ENCODE measurements at places on chromosomes 6 and 20.

GRCh38 chr20:24892931-24893330 is 56.1 kb upstream of the CST7 start:
- DNase-seq: no peak

- DNase-seq: peak; percentile 1
Measured at GRCh38 chr6:168507297-168507696, 66.3 kb downstream of the SMOC2 start.

DNA sequence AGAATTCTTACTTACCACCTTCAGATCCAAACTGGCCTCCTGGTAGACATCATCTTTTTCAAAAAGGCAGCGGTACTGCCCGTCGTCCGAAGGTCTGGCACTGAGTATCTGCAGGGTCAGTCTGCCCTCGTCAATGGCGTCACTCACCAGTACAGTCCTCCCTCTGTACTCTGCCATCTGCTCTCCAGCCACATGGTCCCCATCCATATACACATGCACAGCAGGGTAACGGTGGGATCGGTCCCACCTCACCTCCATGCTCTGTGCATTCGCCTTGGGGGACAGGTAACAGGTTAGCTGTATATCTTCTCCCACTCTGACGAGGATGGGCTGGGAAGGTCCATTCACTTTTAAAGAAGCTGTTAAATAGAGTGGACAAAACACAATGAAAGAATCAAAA is 11.0 kb downstream of the BTNL2 start:
- DNase-seq: no peak

- DNase-seq: no peak
Measured at GRCh38 chr6:132300323-132300949, 100.8 kb downstream of the MOXD1 start.

DNA sequence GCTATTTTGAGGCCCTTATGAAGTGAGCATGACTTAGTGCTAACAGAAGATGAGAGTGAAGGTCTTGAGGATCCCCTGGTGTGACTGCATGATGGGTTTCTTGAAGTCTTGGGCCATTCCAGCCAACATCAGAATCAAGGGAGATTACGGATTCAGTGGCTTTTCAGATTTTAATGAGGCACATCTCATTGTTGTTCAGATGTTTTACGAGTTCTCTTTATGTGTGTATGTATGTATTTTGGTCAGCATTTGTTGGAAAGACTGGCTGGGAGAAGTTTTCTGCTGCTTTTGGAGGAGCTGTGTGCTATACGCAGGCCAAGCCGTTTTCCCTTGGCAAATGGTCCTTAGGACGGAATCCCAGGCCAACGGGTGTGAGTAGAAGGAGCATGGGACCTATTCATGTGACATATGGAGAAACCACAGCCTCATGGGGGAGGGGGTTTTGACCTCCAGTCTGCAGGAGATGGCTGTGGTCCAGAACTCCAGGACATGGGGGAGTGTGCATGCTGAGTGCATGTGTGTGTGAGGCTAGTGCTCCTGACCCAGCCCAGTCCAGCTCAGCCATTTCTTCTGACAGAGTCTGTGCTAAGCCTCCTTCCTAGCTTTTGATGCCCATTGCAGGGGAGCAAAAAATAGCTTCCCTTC is 35.3 kb downstream of the CHMP4B start:
- DNase-seq: no peak

- DNase-seq: no peak
Measured at GRCh38 chr20:5451643-5452210, 135.0 kb upstream of the PROKR2 start.

DNA sequence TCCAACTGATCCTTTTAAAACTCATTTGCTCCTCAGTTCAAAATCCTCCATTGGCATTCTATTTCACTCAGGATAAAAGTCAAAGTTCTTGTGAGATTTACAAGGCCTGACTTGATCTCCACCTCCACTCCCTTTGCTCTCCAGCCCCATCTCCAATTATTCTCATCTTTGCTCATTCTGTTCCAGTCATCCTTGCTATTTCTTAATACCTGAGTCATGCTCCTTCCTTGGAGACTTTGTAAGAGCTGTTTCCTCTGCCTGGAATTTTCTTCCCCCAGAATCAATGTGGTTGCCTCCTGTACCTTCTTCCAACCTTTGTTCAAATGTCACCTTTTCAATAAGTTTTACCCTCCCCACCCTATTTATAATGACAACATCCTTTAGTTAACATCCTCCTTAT is 373.5 kb downstream of the HTR1B start:
- DNase-seq: no peak

GRCh38 chr20:62064770-62065673 is 659 bp downstream of the TAF4 start:
- DNase-seq: no peak

DNA sequence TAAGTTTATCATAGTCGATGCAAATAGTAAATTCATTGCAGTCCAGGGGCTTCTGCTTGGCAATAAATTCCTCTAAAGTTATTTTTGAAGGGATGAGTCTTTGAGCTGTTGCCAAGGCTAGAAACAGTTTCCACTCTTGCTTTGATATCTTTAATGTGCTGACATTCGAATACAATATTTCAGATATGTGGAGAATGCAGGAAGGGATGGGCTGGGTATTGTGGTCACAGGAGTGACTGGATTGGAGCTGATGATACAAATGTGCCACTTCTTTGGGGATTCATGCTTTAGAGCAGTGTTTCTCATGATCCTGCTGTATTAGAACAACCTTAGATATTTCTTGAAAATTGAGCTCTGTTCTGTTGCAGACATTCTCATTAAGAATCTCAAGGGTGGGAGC is 139.0 kb downstream of the PRDM13 start:
- no peak for DNase-seq

DNA sequence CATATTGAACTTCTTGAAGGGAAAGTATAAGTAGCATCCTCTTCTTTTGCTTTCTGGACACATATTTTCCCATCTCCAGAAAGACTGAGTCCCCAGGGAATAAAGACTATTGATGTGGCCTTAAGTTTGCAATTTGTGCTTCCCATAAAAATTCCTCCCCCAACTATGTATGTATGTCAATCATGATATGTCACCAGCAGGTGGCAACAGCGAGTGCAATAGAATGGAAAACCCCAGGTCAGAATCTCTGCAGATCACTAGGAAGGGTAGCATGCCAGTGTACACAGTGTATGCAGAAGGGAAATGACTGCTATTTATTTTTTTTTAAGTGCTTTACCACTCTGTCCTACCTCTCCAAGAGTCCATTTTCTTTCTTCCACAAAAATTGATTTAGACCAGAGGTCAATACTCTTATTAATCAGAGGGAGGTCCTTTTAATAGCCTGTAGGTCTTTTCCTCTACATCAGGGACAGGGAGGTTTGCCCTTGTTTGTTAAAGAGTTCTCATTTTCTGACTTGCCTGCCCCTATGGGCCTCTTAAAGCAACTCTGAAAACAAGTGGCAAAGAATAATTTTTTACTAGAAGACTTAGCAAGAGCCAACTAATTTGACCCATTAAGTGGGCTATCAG is 61.4 kb downstream of the BMP2 start:
- peak; percentile 14 for DNase-seq

DNA sequence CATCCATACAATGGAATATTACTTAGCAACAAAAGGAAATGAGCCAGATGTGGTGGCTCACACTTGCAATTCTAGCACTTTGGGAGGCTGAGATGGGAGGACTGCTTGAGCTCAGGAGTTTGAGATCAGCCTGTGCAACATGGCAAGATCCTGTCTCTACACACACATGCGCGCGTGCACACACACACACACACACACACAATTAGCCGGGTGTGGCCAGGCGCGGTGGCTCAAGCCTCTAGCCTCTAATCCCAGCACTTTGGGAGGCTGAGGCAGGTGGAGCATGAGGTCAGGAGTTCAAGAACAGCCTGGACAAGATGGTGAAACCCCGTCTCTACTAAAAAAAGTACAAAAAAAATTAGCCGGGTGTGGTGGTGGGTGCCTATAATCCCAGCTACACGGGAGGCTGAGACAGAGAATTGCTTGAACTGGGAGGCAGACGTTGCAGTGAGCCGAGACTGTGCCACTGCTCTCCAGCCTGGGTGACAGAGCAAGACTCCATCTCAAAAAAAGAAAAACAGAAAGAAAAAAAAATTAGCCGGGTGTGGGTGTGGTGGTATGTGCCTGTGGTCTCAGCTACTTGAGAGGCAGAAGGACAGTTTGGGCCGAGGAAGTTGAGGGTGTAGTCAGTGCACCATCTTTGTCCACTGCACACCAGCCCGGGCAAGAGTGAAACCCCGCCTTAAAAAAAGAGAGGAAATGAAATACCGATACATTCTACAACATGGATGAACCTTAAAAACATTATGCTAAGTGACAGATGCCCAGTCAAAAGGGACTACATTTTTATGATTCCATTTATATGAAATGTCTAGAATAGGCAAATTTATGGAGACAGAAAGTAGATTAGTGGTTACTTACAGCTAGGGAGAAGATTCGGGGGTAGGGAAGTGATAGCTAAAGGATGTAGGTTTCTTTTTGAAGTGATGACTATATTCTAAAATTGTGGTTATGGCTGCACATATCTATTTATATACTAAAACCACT is 52.5 kb downstream of the RBL1 start:
- DNase-seq: no peak

DNA sequence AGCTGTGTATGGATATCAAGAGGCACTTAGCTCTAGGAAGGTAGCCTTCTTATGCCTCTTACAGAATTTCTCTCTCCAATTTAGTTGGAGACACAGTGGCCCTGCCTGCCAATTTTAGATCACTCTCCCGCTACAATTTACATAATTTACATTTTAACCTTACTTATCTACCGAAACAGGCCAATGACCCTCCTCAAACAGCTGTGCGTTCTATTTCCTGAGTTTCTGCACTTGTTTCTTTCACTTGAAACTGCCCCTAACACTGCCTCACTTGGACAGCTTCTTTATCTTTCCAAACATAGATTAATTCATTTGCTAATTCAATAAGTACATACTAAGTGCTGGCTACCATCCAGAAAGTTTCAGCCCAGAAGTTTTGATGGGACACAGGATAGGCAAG is 52.9 kb upstream of the HDDC2 start:
- DNase-seq: no peak

DNA sequence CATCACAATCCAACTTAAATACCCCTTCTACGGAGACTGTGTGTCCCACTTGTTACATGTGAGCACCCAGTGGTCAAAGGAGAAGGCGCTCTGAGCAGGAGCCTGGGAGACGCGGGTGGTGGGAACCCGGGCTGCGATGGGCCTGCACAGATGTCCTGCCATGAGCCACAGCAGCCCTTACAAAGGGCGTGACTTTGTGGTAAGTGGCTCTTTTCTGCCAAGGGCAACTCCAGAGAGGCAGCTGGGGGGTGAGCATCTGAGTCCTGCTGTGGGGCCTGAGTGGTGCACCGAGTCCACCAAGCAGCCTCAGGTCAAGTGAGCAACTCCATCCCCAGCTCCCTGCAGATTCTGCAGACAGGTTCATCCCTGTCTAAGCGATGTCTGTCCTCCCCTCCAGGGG is 33.6 kb upstream of the CST7 start:
- no peak for DNase-seq

- no peak for DNase-seq
Measured at GRCh38 chr6:118494091-118494490, 54.0 kb upstream of the PLN start.

GRCh38 chr6:6810727-6811126 is 222.2 kb downstream of the LY86 start:
- DNase-seq: no peak

DNA sequence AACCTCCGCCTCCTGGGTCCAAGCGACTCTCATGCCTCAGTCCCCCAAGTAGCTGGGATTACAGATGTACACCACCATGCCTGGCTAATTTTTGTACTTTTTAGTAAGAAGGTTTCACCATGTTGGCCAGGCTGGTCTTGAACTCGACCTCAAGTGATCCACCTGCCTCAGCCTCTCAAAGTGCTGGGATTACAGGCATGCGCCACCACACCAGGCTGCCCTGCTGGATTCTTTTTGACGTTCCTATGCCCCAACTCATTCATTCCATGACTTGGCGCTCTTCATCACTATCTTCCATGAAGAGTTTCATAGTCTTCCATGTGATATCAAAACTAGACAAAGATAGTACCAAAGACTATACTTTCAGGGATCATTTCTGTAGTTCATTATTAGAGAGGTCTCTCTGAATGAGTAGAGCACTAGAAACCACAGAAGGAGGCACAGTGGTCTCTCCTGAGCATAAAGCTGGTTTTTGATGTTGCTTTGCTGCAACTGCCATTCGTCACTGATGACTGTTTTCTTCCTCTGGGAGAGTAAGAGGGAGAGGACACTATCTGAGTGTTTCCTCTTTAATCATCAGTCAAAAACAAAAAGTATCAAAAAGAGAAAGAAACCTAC is 23.5 kb downstream of the DNAAF9 start:
- DNase-seq: no peak

DNA sequence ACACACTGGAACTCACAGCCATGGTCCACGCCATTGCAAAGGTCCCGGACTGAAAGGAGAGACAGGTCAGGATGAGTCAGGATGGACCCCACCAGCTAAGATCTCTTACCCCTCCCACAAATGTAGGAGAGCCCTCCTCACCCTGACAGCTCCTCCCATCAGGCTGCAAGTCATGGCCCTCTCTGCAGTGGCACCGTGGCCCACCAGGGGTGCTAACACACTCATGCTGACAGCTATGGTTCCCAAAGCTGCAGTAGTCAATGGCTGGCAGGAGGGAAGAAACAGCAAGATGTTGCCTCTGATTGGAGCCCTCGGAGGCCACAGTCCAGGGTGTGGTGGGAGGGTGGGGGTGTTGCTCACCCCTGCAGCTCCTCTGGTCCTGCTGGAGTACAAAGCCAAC is 5.7 kb upstream of the RBPJL start:
- no peak for DNase-seq

- no peak for DNase-seq
Measured at GRCh38 chr6:86477500-86478148, 459.7 kb upstream of the HTR1E start.

- no peak for DNase-seq
Measured at GRCh38 chr6:106773996-106774629, 144.7 kb downstream of the QRSL1 start.

DNA sequence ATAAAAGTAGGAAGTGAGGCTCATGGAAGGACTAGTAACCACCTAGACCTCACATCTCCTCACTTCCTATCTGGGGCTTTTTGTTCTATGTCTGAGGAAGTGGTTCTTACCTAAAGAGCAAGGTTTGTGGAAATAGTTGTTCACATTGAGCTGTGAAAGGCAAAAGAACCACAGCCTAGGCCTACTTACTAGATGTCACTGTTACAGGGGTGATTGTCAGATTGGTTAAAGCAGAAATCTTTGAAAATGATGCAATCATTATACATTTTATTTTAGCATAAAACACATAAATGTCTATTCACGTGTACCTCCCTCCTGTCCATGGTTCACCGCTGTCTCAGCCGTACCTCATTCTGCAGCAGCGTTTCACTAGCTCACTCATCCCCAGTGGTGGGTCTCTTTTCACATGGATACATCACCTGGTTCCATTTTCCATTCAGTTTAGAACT is 268.8 kb downstream of the TMEM242 start:
- no peak for DNase-seq

DNA sequence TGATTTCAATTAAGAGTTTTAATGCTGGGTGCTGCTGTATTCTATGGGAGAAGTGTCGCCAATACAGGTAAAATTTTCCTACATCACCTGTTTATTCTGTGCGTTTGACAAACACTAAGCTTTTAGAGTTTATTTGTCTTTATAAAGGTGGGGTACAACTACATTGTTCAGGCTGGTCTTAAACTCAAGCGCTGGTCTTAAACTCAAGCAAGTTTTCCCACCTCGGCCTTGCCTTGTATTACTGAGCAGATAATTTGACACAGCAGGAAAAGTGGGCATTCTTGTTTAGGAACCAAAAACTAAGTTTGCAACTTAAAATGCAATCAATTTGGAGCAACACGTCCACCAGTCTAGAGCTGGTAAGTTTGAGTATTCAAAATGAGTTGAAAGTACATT is 112.9 kb upstream of the BTN3A2 start:
- no peak for DNase-seq

GRCh38 chr6:3867641-3868502 is 18.7 kb downstream of the FAM50B start:
- no peak for DNase-seq

- no peak for DNase-seq
Measured at GRCh38 chr6:100944644-100945043, 63.5 kb upstream of the ASCC3 start.

All from NCI-H524 treated with DMSO at 0.1 percent for 48 hours (cell line).